ENCODE measurements at places on chromosomes 2 and 18.

GRCh38 chr18:58615140-58616132, 13.5 kb downstream of the ALPK2 start:
- no peak for DNase-seq

GRCh38 chr2:1602278-1603010, 141.9 kb downstream of the PXDN start:
- no peak for DNase-seq

DNA sequence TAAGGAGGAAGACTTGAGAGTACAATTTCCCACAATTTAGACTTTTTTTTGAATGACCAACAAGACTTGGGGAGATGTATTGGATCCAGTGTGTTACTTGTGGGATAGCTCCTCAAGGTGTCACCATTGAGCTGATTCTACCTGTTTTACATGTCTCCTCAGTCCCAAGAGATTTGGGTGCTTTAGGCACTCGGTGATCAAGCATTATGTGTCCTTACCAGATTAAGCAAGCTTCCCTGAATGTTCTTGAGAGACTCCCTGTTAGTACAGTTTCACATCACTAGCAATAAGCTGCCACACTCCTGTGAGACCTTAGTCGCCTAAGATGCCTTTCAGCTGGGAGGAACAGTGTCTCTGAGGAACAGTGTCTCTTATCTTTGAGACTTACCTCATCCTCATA, 384.3 kb upstream of the SYT4 start:
- no peak for DNase-seq

DNA sequence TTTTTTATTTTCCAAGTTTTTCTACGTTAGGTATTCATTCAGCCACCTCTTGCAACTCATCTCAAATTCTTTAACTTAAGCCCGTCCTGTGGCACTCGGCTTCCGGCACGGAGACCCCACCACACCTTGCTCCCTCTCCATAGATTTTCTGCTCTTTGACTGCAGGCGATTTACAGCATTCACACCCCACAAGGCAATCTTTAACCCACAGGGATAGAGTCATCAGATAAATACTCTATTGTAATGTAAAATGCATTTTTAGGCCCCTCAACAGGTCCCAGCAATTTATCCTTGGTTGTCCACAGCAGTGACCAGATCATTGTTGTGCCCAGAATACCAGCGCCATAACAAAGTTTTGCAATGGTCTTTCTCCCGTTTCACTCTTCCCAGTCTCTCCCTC, 132.3 kb upstream of the EPHA4 start:
- DNase-seq, result no peak

- no peak for DNase-seq
These were observed 10.9 kb downstream of the WIPF1 start for GRCh38 chr2:174586418-174587295.

GRCh38 chr2:138090330-138090729, 126.1 kb downstream of the HNMT start:
- no peak for DNase-seq

- DNase-seq, result no peak
These were observed 257.9 kb upstream of the ATP5MC3 start for GRCh38 chr2:175439416-175439815.

DNA sequence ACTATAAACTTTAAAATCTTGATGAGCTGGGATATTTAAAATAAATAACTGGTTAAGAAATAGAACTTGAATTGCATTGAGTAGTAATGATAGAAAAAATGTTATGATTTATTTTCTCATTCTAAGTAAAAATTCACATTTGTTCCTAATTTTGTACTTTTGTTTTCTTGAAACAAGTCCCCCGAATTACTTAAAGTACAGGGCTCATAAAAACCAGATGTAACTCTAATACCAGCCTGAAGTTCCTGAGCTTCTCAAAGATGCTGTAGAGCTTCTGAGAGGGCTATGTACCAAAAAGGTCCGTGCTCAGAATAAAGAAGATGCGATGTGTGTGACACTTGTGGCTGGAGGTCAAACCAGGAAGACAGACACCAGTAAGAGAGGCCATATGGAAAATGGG, 116.1 kb upstream of the TACR1 start:
- DNase-seq, result no peak

- DNase-seq, result no peak
These were observed 424.3 kb upstream of the ACVR2A start for GRCh38 chr2:147420517-147420916.

DNA sequence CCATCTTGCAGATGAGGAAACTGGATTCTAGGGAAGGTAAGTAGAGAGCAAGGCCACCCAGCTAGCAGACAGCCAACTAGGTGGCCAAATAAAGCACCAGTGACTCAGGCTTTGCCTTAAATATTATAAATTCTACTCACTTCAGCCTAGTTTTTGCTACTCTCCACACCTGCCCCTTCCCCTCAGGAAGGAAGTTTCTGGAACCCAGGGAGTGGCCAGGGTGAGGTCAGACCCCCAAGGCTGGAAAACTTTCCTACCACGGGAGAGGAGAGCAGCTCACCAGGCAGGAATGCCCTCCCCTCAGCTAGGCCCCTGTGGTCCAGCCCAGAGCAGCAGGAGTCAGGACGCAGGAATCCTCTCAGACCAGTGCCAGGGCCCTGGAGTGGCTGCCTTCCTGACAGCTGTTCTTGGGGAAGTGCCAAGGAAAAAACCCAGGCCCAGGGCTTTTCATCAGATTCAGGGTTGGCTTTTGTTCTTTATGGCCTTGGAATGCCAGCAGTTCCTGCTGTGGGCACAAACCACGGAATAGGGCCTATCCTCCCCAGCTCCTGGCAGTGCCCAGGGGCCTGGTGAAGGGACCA, 5.1 kb upstream of the PAX8 start:
- no peak for DNase-seq
